ENCODE measurements at places on chromosomes 6 and 20.

- no peak for DNase-seq
Measured at GRCh38 chr20:18739751-18740166, 73.8 kb upstream of the SCP2D1 start.

DNA sequence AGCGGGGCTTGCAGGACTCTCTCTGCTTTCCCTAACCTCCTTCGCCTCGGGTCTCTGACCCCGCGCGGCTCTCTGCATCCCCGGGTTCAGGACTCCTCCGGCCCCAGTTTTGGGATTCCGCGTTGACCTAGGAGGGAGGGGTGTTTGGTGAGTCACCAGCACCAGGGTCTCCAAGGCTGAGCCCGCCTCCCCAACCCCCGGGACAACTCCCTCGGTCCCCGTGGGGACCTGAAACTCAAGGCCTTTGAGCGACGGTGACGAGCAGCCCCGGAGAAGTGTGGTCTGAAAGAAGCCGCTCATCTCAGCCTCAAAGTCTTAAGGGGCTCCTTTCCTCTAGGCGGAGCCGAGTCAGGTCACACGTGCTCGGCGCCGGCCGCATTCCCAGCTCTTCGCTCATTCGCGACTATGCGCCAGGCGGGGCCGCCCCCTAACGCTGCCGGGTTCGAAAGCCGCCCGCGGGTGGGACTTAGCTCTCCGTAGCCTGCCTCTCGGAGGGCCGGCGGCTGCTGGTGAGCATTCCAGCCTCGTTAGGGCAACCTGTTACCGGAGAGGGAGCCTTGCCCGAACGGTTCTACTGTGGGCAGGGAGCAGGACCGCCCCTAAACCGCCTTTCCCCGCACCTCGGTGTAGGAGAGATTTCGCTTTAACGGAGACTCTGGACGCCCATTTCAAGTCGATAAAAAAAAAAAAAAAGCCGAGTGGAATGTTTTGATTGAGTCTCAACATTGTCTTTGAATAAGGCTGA is 3.0 kb upstream of the PRDM13 start:
- no peak for DNase-seq

GRCh38 chr20:33477386-33478234 is 12.3 kb upstream of the CBFA2T2 start:
- DNase-seq, result no peak

GRCh38 chr6:161373905-161374451 is 100.1 kb upstream of the AGPAT4 start:
- DNase-seq, result peak; percentile 40

DNA sequence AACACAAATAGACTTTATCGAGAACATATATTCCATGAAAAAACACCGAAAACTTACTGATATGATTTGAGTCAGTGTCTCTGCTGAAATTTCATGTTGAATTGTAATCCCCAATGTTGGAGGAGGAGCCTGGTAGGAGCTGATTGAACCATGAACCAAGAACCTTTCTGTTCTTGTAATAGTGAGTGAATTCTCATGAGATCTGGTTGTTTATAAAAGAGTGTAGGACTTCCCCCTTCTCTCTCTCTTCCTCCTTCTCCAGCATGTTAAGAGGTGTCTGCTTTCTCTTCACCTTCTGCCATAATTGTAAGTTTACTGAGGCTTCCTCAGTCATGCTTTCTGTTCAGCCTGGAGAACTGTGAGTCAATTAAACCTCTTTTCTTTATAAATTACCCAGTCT is 1289.3 kb upstream of the CITED2 start:
- DNase-seq, result no peak

GRCh38 chr6:170110201-170111140 is 180.4 kb downstream of the DLL1 start:
- no peak for DNase-seq

- DNase-seq, result no peak
Measured at GRCh38 chr6:132136981-132137380, 185.8 kb upstream of the CCN2 start.

DNA sequence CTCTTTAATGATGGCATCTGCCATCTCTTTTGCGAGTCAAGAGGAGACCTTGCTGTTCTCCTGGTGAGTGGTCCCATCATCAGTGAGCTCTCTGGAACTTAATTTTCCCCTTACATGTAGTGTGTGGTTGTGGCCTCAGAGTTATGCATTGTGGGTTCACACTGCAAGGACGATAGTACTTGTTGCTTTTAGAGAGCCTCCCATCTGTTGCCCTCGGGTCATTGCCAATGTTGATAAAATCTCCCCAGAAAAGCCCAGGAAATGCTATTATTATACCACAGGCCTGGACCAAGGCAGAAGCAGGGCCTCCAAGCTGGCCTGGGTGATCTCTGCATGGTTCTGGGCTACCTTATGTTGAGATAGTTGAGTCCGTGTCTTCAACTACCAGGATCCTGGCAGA is 241.6 kb downstream of the BMP7 start:
- DNase-seq, result no peak

- DNase-seq, result no peak
Measured at GRCh38 chr20:57157106-57157691, 109.2 kb downstream of the BMP7 start.

- no peak for DNase-seq
Measured at GRCh38 chr6:32794510-32794909, 22.3 kb downstream of the HLA-DOB start.

DNA sequence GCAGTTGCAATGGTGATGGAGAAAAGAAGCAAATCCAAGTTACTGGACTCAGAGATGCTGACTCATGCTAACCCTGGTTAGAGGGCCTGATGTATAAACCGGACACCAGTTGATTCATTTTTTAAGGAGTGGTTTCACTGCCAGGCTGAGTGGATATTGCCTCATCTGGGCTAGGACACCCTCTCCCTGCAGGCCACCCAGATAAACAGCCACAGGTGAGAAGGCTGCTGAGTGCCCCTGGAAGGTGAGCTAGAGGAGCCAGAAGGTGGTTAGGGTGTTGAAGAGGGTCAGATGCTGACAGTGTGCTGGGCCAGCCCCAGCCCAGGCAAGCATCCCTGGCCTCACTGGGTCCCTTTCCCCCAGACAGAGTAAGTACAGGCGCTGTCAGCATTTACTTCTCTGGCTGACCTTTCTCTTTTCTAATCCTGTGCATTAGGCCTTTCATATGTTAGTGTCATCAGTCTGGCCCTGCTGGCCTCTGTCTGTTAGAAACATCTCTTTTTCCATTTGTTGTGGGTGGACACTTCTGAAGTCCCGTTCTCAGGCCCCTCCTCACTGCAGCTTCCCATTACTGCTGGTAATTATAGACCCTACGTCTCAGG is 13.5 kb downstream of the EPB41L1 start:
- DNase-seq, result no peak

DNA sequence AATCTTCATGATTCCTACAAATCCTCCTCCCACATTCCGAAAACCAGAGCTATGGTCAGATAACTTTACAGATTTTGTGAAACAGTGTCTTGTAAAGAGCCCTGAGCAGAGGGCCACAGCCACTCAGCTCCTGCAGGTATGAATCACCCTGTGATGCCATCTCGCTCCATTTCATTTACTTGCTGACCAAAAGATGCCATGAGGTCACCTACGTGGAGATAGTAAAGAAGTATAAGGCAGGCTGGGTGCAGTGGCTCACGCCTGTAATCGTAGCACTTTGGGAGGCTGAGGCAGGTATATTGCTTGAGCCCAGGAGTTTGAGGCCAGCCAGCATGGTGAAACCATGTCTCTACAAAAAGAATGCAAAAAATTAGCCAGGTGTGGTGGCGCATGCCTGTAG is 30.9 kb downstream of the STK4 start:
- DNase-seq, result no peak

DNA sequence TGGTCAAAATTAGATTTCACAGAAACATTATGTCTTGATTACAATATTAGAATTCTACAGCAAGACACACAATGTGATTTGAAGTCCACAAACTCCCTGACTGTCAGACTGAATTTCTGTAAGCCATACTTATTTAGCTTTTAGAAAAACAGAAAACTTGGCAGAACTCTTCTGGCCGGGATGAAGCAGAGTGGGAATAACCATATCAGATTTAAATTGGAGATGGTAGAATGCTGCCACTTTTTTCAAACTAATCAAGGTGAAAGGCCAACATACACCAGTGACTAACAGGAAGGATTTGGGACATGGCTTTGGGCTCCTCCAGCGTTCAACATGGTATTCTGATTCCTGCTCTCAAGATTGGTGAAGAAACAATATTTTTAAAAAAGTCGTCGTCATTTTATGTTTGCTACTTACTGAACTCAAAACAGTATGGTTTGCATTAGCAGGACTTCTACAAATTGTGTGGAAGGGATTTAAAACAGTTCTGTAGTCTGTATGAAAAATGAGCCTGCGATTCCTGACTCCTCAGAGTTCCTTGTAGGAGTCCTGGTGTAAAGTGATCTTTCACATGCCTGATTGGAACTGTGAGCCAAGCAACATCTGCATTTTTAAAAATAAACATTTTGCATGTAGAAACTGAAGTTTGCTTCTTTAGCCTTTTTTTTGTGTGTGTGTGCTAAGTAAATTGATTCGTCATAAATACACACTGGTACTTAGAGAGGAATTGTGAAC is 297.9 kb upstream of the SOX4 start:
- DNase-seq, result no peak

GRCh38 chr20:36573798-36574365 is 485 bp downstream of the TGIF2 start:
- no peak for DNase-seq

- DNase-seq, result no peak
Measured at GRCh38 chr6:90220273-90220672, 76.4 kb downstream of the BACH2 start.

DNA sequence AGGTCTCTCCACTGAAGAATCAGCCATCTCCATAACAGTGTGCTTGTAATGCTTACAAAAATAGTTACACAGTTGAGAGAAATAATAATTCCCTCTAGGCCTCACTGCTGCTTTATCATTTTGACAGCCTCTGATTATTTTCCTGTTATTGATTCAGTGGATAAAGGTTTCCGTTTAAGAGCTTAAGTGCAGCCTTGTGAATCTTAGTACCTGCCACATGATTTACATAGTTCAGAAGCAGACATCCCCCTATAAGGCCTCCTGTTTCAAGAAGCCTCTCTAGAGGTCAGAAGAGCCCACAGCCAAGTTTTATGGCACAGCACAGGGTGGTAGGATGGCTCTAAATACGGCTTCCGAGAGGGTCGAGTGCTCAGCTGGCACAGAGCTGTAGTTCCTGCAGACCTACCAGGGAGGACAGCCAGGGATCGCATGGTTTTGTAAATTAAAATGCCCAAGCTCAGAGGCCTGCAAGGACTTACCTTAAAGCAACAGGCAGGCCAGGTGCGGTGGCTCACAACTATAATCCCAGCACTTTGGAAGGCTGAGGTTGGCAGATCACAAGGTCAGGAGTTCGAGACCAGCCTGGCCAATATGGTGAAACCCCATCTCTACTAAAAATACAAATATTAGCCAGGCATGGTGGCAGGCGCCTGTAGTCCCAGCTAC is 17.6 kb upstream of the PYGB start:
- DNase-seq, result no peak

GRCh38 chr20:16113736-16114135 is 459.5 kb downstream of the KIF16B start:
- DNase-seq, result no peak

DNA sequence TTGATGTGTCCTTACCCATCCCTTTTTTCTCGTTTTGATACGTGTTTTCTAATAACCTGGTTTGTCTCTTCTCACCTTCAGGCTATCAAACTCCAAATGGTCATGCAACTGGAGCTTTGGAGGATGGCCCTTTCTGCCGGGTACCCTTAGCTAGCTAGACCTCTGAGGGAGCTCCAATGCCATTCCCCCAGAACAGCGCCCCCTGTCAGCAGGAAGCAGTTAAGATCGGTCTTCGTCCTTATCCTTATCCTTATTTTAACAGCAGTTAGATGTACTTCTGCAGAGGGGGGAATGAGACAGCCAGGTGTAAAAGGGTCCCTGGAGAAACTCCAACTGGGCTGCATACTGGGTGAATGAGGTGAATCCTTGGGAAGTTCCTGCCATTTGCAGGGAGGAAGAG is 37.2 kb downstream of the SEL1L2 start:
- DNase-seq, result no peak

GRCh38 chr20:14951707-14952418 is 614.5 kb upstream of the FLRT3 start:
- no peak for DNase-seq

- DNase-seq, result no peak
Measured at GRCh38 chr6:141874930-141875602, 257.7 kb upstream of the GJE1 start.

- no peak for DNase-seq
Measured at GRCh38 chr6:159012201-159012600, 12.2 kb upstream of the RSPH3 start.

GRCh38 chr20:46293084-46293483 is 15.2 kb downstream of the CDH22 start:
- DNase-seq, result peak; percentile 93

GRCh38 chr20:13610184-13610583 is 28.5 kb downstream of the TASP1 start:
- no peak for DNase-seq

DNA sequence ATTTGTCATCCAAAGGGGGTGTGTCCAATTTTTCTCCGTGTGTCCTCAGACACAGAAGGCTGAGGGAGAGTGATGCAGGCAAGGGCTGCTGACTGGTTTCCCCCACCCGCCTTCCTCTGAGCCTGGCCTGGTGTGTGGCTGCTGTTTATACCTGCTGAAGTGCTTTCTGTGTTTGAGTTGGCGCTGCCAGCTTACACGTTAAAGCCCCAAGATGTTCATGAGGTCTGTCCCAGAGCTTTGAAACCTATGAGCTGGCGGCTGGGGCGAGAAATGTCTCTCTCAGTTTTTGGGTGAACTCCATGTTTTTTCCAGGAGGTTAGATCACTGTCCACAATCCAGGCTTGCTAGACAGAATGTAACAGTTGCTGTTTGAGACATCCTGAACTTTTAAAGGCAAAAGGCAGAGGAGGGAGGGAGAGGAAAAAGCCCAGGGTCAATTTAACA is 69.0 kb upstream of the CCN2 start:
- no peak for DNase-seq

- no peak for DNase-seq
Measured at GRCh38 chr6:64815718-64816117, 891.3 kb downstream of the EYS start.

GRCh38 chr20:36591281-36591680 is 14.3 kb upstream of the RAB5IF start:
- DNase-seq, result no peak

DNA sequence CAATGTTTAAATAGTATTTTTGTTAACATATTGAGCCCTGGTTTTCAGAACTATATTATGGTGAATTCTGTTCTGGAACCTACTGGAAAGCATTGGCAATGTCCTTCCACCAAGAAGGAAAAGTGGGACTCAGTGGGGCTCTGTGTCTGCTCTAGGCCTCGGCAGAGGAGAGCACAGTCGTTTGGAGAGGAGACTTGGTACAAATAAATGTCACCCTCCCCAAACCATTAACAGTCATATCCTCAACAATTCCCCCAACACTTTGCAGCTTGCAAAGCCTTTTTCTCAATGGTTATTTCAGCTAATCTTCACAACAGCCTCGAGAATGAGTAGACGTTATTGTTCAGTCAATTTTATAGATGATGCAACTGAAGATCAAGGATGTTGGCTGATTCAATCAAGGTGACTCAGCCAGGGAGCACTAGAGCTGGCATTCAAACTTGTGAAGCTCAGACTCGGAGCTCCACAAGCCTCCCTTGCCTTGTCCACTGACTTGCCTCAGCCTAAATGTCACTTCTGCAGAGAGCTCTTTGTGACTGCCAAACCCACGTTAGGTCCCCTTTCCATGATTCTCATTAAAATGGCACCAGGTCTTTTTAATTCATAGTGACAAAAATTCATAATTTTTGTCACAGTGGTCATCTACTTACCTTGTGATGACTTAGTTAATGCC is 60.6 kb downstream of the TOX2 start:
- no peak for DNase-seq

GRCh38 chr6:163099621-163100171 is 314.8 kb upstream of the QKI start:
- DNase-seq, result no peak
